ENCODE measurements at places on chromosomes 7 and 10.

DNA sequence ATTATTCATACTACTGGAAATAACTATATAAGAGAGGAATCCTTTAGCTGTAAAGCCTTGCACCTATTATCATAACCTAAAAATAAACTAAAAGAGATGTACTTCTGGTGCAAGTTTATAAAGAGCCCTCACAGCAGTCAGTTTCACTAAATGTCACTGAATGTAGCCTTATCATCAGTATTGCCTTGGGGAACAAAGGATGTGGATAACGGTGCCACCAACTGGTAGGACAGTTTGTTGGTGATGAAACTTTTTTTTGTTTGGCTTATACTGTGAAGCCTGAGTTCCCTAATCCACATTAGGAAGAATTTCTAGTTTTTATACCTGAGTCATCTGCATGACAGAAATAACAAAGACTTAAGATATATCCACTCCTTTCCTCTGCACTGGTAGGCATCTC is 117.9 kb upstream of the COL1A2 start:
- no peak for DNase-seq

GRCh38 chr7:83861-84632 is 108.3 kb upstream of the FAM20C start:
- no peak for DNase-seq

- DNase-seq = no peak
These were observed 46.4 kb downstream of the TMEM26 start for GRCh38 chr10:61406736-61407135.

- DNase-seq = no peak
These were observed 118.3 kb downstream of the DIP2C start for GRCh38 chr10:571166-571565.

DNA sequence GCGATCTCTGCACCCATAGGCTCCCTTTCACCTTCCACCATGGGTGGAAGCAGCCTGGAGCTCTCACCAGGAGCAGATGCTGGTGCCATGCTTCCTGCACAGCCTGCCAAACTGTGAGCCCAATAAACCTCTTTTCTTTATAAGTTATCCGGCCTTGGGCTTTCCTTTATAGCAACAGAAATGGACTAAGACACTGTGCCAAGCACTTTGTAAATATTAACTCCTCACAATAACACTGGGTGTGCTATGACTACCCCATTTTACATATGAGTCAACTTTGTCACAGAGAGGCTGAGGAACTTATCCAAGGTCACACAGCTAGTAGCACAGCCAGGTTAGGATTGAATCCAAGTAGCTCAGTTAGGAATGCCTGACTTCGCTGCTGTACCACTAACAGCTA is 79.7 kb upstream of the KCNMA1 start:
- DNase-seq = no peak

- no peak for DNase-seq
These were observed 513 bp downstream of the ODAD2 start for GRCh38 chr10:27998178-27998953.

DNA sequence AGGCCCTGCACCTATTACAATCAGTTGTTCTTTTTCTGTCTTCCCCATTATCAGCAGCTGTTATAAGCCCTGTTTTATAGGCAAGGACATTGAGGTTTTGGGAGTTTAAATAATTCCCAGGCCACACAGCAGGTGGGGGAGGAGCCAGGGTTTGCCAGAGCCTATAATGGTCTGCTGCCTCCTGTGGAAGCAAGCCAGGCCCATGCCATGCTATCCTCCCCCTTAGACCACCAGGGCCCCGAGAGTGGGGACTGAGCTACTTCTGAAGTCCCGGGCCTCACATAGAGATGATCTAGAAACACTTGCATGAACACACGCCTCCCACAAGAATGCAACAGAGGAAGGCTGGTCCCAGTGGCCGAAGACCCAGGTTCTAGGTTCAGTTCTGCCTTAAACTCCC is 141.7 kb downstream of the SH3PXD2A start:
- no peak for DNase-seq
